ENCODE measurements at places on chromosomes 3 and 15. TPM values are rescaled to one million over a fixed set of nuclear protein-coding genes. Genes with fewer than 3 reads are reported as not detected.

- DNase-seq = no peak
These were observed 37.5 kb upstream of the ESYT3 start for GRCh38 chr3:138396752-138397410.

Gene SEMA3G
- 0.23 TPM for polyA plus RNA-seq

Gene CYP1A1
- polyA plus RNA-seq = 0.92 TPM

DNA sequence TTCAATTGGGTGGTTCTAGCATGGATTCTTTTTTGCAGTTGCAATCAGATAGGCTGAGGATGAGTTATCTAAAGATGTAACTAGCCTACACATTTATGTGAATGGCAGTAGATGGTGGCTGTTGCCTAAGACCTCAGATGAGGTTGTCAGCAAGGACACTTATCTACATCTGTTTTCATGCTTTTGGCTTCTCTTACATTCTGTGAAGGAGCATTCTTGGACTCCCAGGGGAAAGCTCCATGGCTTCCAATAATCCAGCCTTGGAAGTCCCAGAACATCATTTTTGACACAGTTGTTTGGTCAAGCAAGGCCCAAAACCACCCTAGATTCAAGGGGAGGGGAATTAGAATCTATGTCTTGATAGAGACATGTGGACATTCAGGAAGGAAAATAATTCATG is 332.2 kb upstream of the RBMS3 start:
- no peak for DNase-seq

DNA sequence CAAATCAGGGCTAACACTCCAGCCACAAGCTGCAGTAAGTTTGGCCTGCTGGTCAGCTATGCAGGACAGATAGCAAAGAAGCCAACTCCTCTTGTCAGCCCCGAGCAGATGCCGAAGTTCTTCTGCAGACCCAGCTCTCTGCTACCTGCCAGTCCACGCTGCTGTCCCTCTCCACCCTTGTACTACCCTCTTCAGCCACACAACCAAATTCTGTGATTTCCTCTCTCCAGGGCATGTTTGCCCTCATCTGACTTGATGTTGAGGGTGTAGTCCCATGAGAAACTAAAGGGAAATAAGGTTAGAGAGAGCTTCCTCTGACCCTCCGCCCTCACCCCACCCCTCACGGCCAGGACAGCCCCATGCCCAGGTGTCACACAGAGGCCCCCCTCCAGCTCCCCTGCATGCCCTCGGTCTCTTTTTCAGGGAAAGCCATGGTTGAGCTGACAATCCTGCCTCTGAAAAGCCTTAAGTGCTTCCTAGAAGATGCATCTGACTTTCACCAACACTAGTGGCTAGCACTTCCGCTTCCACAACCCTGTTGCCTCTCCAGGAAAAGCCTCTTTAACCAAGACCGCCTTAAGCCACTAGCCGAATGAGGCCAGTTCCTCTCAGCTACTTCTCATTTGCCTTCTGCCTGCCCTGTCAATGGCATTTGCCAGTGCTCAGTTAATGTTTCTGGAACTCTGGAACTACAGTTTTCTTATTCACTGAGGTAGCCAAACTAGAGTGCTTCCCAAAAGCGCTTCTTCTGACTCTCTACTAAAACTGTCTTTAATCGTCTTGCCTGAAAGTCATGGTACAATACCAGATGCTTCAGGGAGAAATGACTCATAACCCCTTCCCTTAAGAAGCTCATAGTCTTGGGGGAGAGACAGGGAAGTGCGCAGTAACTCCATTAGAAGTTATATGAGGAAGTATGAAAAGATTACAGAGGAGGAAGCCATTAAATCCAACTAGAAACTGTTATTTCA is 300.4 kb upstream of the STT3B start:
- DNase-seq = no peak

Gene OR5K2
- not detected for polyA plus RNA-seq

- DNase-seq = no peak
These were observed 19.7 kb upstream of the MFGE8 start for GRCh38 chr15:88932875-88933330.

DNA sequence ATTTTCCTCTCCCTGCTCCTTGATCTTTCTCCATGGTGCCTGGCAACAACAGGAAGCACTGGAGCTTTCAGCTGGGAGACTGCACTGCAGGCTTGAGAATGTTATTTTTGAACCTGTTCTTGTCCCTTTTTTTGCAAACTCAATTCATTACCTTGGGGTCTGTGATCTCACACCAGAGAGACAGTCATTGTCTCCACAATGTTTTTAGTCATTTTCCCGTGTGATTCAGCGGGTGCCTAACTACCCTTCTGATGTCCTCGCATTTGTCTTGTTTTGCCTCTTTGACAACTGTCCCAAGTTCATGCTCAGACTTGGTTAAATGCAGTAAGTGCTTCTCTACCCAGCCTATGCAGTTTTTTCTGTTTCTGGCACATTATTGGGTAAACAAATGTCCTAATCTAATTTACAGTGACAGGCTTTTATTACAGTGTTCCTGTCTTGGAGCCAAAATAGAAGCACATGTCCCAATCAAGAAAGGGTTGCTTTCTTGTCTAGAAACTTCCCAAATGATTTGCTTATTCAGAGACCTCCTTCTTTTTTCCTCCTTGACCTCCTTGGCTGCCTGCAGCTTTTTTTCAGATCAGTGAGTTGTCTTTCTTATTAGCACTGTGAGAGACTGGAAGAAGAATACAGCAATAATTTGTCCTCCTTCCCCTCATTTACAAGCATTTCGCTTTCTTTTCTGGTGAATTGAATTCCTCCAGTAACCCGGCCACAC is 162.4 kb downstream of the NSUN3 start:
- no peak for DNase-seq

Gene ONECUT1
- not detected for polyA plus RNA-seq

- DNase-seq = no peak
These were observed 12.5 kb downstream of the TNFAIP8L3 start for GRCh38 chr15:51082246-51082645.
